PC-3 (cell line): ENCODE measurements at places on chromosomes 11 and 22. TPM values are rescaled to one million over a fixed set of nuclear protein-coding genes. Genes with fewer than 3 reads are reported as not detected.
A peak's percentile ranks its signal among the peaks of the same experiment; 100 is the strongest.

MRPL49 gene
- total RNA-seq = 163 and 183 TPM in 2 replicates

CCDC116 gene
- not detected in 2 replicates for total RNA-seq

C1QTNF4 gene
- not detected in 2 replicates for total RNA-seq

DMC1 gene
- total RNA-seq = not detected in 2 replicates

TCN1 gene
- total RNA-seq = 7.4 and 14.8 TPM in 2 replicates

POTEH gene
- total RNA-seq = not detected in 2 replicates

CHRDL2 gene
- not detected in 2 replicates for total RNA-seq

BAIAP2L2 gene
- total RNA-seq = 0.80 TPM in 1 of 2 replicates, not detected in the other

KCNJ11 gene
- 0.98 and 1.8 TPM in 2 replicates for total RNA-seq

RBMXL2 gene
- total RNA-seq = 0.15 TPM in 1 of 2 replicates, not detected in the other

KCNA4 gene
- not detected in 2 replicates for total RNA-seq

GRCh38 chr11:37755521-37755920 is 1157.5 kb upstream of the RAG2 start:
- no peak for DNase-seq

GRCh38 chr11:46963844-46964243 is 27.3 kb downstream of the CSTPP1 start:
- no peak for DNase-seq

GRCh38 chr11:97345032-97345431 is 955.2 kb downstream of the JRKL start:
- no peak for DNase-seq

DNA sequence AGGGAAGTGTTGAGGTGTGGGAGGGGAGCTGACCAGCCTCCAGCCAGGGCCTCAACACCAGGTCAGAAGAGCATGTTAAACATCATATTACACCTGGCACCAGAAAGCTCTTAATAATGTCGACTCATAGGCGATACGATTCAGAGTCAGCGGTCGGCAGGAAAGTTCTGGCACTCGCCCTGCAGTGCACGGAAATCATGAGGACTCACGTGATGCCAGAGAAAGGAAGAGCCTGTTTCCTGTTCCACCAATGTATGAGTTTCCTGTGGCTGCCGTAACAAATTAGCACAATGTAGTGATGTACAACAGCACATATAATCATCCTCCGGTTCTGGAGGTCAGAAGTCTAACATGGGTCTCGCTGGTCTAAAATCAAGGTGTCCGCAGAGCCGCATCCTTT is 198.8 kb downstream of the BARX2 start:
- DNase-seq = no peak

GRCh38 chr11:47850337-47850736 is 2.2 kb upstream of the NUP160 start:
- no peak for DNase-seq

- peak; percentile 93 for DNase-seq
Measured at GRCh38 chr11:113314389-113315301, at the start of gene TTC12. TSS of gene TTC12 (plus strand) at chr11:113314583. CDS start at chr11:113316258, 1,675 bp downstream.

GRCh38 chr11:69585385-69585784 is 55.6 kb upstream of the CCND1 start:
- DNase-seq = no peak

DNA sequence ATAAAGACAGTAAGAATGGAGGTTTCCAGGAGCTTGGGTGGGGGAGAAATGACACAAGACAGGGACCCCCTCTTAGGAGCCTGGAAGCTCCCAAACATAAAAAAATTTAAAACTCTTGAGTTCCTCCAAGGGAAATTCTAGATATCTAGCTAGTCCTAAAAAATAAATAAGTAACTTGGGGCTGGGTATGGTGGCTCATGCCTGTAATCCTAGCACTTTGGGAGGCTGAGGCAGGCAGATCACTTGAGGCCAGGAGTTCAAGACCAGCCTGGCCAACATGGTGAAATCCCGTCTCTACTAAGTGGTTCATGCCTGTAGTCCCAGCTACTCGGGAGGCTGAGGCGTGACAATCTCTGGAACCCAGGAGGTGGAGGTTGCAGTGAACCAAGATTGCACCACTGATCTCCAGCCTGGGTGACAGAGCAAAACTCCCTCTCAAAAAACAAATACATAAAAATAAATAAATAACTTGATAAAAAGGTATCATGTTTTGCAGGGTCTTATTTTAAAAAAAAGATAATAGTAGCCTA is 20.0 kb upstream of the TOP3B start:
- DNase-seq = no peak

DNA sequence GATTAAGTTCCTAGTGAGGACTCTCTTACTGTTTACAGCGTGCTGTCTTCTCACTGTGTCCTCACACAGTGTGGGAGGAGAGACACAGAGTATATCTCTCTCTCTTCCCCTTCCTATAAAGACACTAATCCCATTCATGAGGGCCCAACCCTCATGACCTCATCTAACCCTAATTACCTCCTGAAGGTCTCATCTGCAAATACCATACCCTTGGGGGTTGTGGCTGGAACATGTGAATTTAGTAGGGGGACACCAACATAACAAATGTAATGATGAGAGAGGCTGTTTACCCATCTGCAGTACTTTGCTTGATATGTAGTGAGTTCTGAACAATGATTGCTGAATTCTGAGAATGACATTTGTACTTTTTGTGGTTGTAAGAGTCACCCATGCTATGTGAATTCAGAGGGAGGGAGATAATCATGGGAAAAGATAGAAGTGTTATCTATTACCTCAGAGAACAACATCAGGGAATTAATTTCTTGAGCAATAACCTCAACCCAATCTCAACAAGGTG is 4.9 kb upstream of the OR52W1 start:
- no peak for DNase-seq

DNA sequence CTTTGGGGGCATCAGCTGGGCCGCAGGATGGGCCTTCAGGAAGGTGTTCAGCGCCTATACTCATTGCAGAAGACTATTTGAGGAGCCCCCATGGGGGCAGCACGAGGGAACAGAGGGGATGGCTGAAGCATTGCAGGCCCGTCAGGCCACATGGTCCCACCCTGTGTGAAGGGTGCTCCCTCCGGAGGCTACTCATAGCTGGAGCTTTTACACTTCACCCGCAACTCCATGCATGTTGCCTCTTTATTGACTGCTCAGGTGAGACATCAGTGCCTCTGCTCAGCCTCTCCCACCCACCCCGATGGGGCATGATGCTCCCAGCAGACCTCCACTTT is 1500.9 kb downstream of the TBC1D22A start:
- no peak for DNase-seq

GRCh38 chr11:107963091-107963490 is 34.8 kb downstream of the RAB39A start:
- DNase-seq = no peak

DNA sequence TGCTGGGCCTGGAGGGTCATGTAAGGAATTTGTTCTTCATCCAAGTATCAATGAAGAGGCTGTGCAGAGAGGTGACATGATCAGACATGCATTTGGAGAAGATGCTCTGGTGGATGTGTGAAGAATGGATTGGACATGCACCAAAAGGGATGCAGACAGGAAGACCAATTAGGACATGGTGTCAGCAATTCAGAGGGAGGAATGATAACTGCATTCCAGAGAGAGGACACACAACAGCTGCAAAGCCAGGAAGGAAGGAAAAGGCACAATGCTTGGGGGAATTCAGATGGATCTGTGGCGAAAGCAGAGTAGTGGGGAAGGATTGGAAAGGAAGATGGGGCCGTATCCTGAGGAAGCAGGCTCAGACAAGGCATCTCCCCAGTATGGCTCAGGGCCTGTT is 5.2 kb upstream of the ARRB1 start:
- no peak for DNase-seq

DNA sequence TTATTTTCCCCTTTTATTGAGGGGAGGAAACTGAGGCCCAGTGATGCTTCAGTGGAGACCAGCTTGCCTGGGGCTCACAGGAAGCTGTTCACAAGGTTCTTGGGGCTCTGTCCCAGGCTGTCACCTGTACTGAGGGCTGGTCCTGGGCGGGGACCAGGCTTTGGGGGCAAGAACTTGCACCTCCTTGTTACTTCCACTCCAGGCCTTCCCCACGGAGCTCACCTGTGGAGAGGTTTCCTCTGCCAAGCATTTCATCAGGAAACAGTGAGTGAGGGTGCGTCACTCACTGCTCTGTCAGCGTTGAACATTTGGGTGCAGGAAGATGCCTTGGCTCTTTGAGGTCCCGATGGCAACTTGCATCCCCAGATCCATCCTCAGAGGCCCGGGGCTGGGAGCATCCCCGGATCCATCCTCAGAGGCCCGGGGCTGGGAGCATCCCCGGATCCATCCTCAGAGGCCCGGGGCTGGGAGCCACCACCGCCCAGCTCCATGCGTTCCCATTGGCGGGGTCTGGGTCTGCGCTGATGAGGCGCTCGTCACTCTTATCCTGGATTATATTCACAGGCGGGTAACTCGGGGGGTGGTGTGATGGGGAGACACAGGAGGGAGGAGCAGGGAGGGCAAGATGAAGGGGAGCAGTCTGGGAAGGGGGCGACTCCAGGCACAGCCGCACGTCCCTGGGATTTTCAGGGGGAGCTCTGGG is 1.4 kb upstream of the SMIM38 start:
- DNase-seq = no peak

DNA sequence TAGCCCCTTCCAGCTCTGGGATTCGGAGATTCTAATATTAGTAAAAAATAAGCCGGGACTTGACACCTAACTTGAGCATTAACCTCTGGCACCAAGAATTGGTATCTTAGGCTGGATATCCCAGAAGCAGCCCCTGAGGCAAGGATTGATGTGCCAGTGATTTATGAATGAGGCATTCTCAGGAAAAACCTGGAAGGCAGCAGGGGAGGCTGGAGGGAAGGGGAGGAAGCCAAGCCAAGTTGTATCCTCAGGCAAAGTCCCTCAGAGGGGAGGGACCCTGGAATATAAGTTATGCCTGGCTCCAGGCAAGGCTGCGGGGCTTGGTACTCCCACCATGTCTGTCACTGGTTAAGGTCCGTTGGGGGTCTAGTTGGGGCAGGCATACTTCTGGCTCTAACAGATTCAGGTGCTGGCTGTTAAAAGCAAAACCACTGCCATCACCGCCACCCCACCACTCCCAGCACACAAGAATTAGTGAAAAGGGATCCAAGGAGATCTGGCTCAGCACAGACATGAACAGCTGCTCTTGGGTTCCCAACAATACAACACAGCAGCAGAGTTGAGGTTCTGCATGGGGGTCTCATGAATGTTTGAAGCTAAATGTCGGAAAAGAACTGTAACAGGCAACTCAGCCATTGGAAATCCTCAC is 29.8 kb downstream of the LMO2 start:
- no peak for DNase-seq

DNA sequence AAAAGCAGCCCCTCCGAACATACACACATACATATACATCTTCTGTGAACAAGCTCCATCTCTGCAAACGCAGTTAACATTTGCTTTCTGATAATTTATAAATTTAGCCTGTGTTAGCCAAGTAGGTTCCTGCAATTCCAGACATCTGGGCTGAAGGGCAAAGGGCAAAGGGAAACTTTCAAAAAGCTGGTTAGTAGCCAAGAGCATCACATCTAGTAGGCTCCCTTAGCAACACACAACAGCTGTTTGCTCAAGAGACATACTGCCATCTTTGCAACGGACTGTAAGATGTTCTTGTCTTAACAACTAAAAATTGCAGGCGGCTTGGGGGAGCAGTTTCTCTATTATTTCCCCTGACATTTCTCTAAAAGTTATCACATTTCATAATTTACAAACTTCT is 134.9 kb downstream of the RBFOX2 start:
- no peak for DNase-seq

DNA sequence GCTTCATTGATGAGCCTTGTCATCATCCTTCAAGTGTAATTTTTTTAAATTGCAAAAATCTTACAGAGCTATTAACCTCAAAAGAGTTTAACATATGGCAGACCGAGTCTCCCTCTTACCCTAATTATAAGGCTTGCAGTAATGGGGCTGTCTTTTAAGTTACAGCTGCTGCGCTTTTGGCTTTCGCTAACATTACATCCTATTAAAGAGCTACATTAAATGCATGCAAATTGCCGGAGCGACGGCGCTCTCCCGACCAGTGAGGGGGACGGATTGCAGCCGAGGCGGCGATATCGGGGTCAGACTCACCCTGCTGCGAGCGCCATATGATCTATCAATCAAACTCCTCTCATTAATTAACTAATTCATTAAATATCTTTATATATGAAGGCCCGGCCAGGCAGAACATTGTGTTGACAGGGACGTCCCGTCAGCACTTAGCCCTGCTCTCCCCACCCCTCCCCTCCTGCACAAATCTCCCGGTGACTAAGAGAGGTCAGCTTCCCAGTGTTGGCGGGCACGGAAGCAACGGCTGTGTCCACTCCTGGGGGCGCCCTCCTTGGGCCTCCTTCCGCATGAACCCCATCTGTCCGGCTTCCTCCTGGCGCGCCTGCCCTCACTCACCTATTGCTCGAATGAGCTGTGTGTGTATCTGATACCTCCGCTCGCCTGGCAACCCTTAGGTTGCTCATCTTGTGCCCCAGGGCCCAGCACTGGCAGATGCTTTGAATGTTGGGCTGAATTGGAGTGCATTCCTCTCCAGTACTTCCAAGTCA is 156.0 kb upstream of the CADM1 start:
- DNase-seq = no peak

- DNase-seq = no peak
Measured at GRCh38 chr22:36425977-36426523, 38.3 kb upstream of the MYH9 start.

DNA sequence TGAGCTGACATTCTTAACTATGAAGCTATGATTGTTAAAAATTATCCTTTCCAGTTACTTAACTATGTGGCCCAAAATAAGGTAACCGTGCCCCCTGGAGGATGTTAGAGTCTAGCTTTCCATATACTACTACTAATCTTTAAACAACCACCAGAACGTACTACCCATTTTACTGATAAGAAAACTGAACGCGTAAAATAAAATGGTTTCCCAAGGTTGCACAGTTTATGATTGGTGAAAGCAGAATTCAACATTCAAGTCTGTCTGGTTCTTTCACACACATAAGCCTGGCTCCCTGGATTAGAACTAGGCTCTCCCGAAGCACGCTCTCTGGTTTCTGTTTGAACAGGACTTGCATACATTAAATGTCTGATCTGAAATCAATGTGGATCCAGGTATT is 437.8 kb upstream of the CCDC90B start:
- peak; percentile 58 for DNase-seq

GRCh38 chr22:50306753-50307749 is at the start of gene PLXNB2:
TSS of gene PLXNB2 (minus strand) at chr22:50307646. CDS start at chr22:50290584, 17,062 bp downstream.
- DNase-seq = peak; percentile 72

DNA sequence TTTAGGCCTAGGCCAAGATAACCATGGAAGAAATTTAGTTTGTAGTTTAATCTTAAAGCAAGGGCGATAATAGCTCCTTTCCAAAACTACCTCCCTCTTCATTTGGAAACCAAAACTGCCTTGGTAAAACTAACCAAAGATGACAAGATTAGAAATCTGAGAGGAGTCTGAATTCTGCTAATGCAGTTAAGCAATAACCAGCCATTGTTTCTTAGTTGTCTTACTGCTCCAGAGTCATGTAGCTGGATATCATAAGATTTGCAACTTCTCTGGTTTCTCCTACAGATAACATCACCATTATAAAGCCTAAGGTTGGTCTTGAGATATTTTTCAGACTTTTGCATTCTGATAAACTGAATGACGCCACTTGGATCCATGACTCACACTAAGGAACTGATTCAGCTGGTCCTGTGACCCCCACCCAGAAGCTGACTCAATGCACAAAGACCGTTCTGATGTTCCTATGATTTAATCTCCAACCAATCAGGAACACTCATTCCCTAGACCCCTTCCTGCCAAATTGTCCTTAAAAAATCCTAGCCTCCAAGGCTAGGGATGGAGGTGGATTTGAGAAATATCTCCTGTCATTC is 200.8 kb downstream of the LUZP2 start:
- peak; percentile 46 for DNase-seq

- no peak for DNase-seq
Measured at GRCh38 chr22:39364714-39365491, 15.1 kb downstream of the SYNGR1 start.

- peak; percentile 56 for DNase-seq
Measured at GRCh38 chr11:103892603-103893002, 143.8 kb upstream of the DDI1 start.
